ENCODE measurements at places on chromosomes 6 and 20. TPM values are rescaled to one million over a fixed set of nuclear protein-coding genes. Genes with fewer than 3 reads are reported as not detected.

- no peak for DNase-seq
Measured at GRCh38 chr6:2375443-2375842, 130.0 kb upstream of the GMDS start.

DNA sequence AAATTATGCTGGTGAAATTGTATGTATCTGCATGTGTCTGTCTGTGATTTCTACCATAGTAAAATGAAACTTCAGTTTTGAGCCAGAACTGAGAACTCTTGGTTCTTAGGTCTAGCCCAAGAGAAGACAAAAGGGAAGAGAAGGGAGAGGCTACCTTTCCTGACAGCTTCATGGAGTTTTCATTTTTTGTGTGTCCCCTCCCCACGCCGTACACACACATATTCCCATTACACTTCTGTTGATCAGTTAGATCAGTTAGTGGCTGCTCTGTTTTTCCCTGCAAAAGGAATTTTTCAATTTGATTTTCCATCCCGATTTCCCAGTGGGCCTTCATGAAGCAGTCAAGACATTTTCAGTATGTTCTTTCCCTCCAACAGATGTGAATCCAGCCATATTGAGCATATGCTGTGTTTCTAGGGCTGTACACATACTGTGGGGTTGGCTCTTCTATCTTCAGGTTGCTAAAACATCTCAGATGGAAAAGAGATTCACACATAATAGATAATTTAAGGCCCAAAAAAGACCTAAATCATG lies 52.5 kb downstream of the HIVEP1 start:
- no peak for DNase-seq

GRCh38 chr20:4234128-4234527 lies 218.8 kb upstream of the RNF24 start:
- DNase-seq = no peak

The TMEM242 gene
- 7.9 TPM for total RNA-seq

The CGA gene
- not detected for total RNA-seq

- no peak for DNase-seq
Measured at GRCh38 chr6:75931011-75931680, 141.3 kb downstream of the IMPG1 start.
